ENCODE measurements at places on chromosomes 2 and 18.

GRCh38 chr2:241232736-241233575 lies 44.5 kb downstream of the ANO7 start:
- DNase-seq, result no peak

DNA sequence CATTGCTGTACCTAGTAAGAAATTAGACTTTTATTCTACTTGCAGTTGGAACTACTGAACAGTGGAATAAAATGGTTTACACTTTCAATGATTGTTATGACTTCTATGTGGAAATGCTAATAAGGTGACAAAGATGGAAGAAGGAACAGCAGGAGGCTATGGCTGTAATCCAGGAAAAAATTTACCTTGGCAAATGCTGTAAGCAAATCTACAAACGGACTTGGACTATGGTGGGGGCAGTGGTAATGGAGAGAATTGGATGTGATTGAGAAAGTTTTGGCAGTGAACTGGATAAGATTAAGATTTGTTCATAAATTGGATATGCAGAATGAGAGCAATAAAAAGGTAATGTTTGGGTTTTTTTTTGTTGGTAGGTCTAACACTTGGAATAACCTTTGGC lies 111.0 kb upstream of the ERBB4 start:
- no peak for DNase-seq

GRCh38 chr18:28963481-28963880 lies 786.6 kb upstream of the CDH2 start:
- no peak for DNase-seq

GRCh38 chr2:47485751-47486300 lies 82.9 kb downstream of the MSH2 start:
- no peak for DNase-seq

DNA sequence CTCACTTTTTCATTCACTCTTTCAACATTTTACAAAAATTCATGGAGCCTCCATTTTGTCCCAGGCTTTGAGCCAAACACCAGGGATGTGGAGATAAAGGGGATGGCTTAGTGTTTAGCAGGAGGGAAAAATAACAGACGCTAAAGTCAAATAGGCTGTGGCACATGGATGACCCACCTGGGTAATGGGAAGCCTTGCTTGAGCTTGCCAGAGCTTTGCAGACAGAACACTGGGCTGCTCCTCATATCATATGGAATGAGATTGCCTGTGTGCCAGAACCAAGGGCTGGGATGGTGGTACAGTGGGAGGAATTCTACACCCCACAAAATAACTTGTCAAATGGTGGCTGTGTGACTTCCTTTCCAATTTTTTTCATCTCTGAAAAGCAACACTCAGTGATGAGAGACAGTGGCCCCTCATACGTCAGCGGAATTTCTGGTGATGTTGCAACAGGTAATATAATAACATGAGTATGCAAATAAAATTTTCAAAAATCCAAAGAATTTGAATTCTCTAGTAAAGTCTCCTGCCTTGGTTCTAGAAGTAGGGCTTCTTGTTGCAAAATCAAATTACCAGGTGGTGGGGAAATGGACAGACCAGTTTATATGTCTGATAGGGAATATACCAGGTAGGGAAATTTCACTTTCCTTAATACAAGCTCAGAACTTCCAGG lies 252.9 kb downstream of the CLIP4 start:
- DNase-seq, result no peak

- no peak for DNase-seq
These were observed 41.4 kb upstream of the MAPRE2 start for GRCh38 chr18:34999756-35000289.

GRCh38 chr2:236546561-236547002 lies 23.0 kb upstream of the ACKR3 start:
- no peak for DNase-seq

Measured in epithelial cell of esophagus (primary cell).